AML-193 (cell line): ENCODE measurements at places on chromosomes 3 and 15.

DNA sequence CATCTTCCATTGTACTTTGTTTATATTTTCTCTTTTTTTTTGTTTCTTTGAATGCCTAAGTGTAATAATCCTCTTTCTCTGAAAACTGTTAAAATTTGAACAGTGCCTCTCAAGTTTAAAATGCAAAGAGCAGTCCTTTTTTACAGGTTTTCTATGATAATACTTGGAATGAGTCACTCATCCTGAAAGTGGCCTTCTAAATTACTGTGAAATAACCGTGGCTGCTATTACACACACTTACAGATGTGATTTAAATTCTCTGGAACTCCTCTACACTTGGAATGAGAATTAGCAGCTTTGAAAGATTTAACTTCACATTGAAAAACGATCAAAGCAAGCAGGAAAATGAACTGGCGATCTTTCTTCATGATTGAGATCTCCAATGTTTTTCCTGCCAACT is 105.9 kb downstream of the ROBO1 start:
- no peak for DNase-seq

GRCh38 chr3:53753518-53754183 is 92.6 kb downstream of the CHDH start:
- no peak for DNase-seq

- no peak for DNase-seq
These were observed 26.6 kb upstream of the BLM start for GRCh38 chr15:90690585-90690984.

- no peak for DNase-seq
These were observed 7.5 kb upstream of the PLA2G4D start for GRCh38 chr15:42101861-42102260.

DNA sequence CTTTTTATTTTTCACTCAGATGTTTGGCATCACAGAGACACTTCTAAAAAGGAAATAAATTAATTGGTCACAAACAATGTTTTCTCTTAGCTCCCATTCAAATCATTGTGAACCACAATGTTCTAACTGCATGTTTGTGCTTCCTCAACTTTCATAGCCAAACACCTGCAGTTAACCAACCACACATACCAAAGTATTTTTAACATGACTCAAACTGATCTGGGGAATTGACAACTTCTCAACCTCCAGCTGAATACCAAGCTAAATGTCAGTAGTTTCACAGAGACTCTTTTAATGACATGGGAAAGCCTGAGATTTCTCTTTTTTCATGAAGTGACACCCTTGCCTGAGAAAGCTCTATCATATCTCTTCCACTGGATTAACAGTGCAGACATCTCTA is 217.9 kb upstream of the MME start:
- no peak for DNase-seq

DNA sequence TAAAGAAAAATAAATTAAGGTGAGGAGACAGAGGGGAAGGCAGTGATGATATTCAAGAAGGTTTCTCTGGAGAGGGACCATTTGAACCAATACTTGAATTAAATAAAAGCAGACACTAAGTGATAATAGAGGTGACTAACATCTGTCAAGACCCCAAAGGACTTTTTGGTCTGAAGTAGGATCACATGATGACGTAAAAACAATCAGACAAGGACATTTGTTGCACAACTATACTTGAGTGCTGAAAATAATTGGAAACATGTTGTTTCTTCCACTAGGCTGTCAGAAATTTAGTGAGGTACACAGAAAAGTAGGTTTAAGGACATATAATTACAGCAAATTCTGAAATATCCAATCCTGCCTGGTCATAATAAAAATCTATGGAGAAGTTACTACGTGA is 179.5 kb downstream of the WNT5A start:
- no peak for DNase-seq

DNA sequence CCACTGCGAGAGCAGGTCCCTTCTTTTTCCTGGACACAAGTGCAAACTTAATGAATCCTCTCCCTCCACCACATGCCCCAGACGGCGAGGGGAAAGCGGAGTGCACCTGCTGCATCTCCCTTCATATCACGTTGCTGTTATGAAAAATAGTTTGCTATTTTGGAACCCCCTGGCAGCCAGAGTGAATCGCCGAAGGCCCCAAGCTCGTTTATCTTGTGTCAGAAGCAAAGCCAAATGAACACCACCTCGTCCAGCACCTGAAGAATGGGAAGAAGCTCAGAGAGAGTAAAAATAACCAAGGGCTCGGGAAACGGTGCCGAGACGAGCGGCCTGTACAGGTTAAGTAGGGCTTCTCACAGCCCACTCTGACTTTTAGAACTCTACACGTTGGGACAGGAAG is 394.6 kb upstream of the RORA start:
- no peak for DNase-seq

DNA sequence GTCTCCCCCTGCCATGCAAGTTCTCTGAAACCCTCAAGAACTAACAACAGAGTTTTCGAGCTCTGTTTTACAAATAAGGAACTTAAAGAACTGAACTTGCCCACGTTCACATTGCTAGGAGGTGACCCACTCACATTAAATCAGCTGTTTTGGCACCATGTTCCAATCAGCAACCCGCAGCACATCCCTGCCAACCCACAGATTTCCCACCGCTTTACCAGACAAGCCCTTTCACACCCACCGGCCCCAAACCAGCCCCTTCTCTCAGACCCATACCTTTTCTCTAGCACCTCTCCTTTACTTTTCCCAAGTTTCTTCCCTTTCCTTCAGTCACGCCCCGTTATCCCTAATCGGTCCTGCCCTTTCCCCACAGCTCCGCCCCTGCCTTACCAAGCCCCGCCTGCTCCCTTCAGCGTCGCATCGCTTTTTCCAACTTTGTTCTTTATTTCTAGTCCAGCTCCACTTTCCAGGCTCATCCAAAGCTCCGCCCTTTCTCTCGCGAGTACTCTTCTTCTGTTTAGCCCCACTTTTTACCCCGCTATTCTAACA is 804 bp upstream of the BRPF1 start:
- DNase-seq, result peak; percentile 69

- DNase-seq, result no peak
These were observed 15.6 kb upstream of the MYH15 start for GRCh38 chr3:108525971-108526370.

GRCh38 chr3:22373182-22373581 is 622.2 kb upstream of the ZNF385D start:
- no peak for DNase-seq

DNA sequence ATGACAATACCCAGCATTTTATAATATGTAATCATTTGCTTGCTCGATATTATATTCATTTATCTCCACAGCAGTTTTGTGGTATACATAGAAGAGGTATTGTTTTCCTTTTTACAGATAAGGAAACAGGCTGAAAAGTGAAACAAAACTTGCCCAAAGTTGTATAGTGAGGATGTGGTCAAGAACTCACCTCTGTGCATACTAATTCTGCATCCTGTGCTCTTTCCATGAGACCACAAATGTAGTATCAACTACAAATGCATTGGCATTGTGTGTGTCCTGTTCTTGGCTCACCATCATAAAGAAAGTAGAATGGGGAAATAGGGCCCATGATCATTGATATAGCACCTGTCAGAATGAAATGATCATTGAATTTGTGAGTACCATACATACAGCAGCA is 167.3 kb downstream of the NECTIN3 start:
- DNase-seq, result no peak

GRCh38 chr15:66757521-66757920 is 55.5 kb downstream of the SMAD6 start:
- no peak for DNase-seq

- DNase-seq, result no peak
These were observed 23.2 kb downstream of the C2CD4B start for GRCh38 chr15:62141643-62142588.

DNA sequence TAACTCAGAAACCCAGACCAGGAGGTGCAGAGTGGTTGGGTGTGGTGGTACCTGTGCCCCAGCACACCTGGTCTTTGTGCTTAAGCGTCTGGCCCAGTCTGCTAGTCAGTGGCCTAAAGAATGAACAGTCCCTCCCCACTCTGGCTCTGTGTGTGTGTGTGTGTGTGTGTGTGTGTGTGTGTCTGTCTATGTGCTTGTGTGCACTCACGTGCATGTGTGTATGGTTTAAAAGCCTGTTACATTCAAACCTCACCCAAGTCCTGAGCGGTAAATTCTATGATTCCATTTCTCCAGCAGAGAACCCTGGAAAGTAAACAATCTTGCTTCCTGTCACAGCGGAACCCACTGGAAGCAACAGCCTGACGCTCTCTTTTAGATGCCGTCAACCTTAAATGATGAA is 34.2 kb downstream of the EDEM1 start:
- DNase-seq, result no peak

DNA sequence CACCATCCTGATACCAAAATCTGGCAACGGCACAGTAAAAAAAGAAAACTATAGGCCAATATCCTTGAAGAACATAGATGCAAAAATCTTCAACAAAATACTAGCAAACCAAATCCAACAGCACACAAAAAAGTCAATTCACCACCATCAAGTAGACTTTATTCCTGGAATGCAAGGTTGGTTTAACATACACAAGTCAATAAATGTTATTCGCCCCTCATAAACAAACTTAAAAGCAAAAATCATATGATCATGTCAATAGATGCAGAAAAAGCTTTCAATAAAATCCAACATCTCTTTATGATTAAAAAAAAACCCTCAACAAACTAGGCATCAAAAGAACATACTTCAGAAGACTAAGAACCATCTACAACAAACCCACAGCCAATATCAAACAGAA is 252.9 kb downstream of the UACA start:
- no peak for DNase-seq

DNA sequence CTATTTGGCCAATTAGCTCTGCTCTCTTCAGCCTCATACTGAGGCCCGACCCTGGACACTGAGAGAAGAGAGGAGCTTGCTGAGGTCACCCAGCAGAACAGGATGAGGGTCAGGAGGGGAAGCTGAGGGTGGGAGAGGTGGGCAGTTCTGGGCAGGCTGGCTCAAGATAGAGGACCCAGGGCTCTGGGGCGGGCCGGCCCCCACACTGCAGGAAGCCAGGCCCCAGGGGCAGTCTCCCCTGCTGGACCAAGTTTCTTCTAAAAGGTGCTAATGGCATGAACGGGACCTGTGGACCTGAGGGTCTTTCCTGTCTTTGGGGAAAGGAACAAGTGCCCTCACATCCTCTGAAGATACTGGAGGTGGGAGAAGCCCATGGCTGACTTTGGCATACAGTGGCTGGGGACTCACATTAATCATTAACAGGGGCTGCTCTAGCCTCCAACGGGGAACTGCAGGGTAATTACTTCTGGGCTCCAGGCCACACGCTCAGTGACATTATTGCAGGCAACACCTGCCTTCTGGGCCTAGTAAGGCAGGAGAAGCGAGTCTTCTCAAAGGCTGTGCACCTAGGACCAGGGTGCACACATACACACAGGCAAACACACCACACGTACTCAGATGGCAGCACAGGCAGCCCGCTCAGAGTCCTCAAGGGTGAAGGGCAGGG is 10.6 kb downstream of the HCN4 start:
- DNase-seq, result no peak

GRCh38 chr3:101141135-101141534 is 147.9 kb upstream of the ABI3BP start:
- DNase-seq, result no peak

DNA sequence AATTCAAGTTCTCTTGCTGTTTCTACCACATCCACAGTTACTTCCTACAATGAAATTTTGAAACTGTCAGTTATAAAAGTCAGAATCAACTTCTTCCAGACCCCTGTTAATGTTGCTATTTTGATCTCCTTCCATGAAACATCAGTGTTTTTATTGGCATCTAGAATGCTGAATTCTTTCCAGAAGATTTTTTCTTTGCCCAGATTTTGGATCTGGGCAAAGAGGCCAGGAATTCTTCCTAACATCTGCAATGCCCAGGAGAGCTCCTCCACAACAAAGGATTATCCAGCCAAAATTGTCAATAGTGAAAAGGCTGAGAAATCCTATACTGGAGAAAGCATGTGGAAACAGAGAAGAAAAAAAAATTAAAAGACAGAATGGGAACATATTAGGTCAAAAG is 75.5 kb downstream of the SERPINI1 start:
- no peak for DNase-seq

DNA sequence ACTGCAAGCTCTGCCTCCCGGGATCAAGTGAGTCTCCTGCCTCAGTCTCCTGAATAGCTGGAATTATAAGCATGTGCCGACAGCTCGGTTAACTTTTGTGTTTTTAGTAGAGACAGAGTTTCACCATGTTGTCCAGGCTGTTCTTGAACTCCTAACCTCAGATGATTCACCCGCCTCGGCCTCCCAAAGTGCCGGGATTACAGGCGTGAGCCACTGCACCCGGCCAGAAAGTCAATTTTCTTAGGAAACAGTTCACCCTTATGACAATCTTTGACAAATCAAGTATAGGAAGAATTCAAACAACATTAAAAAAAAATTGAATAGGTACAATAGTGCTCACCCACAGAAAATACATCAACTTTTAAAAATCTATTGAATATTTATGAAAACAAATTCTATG is 23.6 kb upstream of the DUT start:
- no peak for DNase-seq

GRCh38 chr3:117286488-117286887 is 576.9 kb downstream of the TUSC7 start:
- no peak for DNase-seq

DNA sequence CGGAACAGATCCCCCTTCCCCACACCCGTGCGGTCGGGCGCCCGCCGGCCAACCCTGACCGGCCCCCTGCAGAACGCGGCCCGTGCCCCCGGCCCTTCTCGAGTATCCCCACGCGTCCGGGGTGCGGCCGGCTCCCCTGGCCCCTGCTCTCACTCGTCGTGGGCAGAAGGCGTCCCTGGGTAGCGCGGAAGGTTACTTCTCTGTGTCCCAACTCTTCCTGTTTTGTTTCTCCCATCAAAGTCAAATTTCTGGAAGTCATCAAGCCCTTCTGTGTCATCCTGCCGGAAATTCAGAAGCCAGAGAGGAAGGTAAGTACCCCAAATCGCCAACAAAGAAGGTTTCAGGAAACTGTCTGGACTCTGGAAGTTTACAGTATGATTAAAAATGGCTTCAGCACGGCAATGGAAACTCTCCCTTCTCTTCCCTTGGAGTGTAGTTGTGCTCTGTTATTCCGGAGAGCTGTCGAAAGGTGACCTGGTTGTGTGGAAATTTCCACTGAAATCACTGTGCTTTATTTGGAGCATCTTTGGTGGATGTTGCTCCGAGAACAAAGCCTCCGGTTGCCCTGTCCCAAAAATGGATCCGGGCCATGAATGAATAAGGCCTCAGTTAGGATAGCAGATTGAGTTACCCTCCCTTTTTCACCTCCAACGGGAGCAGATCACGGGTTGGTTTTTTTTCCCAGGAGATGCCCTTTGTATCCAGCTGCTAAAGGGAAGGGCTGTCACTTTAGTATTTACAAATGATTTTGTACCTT is 536 bp downstream of the SEC61A1 start:
- DNase-seq, result no peak

DNA sequence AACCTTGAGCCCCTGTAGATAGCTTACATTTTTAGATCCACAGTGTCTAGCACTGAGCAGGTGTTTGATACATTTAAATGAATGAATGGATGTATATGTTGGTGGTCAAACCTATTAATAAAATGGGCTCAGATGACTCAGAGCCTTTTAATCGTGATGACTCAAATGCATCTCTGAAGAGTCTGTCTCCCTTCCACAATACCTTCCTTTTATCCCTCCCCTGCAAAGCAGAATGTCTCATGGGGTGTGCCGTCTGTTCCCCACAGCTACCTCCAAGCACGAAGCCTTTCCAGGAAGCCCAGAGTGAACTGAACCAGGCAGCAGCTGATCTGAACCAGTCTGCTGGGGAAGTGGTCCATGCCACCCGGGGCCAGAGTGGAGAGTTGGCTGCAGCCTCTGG is 303.5 kb upstream of the TPM1 start:
- DNase-seq, result no peak

- peak; percentile 92 for DNase-seq
These were observed 2.0 kb downstream of the MGLL start for GRCh38 chr3:127820221-127820825.
